Activated T-cell treated with anti-CD3 and anti-CD28 coated beads, Interleukin-2, amount 50 U/mL, for 48 hours (primary cell): ENCODE measurements at places on chromosomes 6 and 20.

DNA sequence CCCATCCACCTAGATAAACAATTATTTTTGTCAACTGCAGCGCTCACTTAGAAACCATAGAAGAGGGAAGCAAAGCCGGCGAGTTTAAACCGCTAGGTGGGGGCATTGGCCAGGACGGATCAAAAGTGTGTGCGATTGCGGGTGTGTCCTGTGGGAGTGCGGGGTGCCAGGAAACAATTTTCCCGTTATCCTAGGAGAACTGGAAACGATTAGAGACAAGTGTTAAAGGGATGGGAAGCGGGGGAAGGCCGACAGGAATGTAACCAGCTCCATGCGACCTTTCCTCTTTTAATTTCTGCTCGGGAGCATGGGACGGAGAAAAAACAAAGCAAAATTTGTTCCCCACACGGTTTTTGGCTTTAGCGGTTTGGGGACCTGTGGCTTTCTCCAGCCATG lies 2.8 kb upstream of the HTR1B start:
- DNase-seq: peak; percentile 43

DNA sequence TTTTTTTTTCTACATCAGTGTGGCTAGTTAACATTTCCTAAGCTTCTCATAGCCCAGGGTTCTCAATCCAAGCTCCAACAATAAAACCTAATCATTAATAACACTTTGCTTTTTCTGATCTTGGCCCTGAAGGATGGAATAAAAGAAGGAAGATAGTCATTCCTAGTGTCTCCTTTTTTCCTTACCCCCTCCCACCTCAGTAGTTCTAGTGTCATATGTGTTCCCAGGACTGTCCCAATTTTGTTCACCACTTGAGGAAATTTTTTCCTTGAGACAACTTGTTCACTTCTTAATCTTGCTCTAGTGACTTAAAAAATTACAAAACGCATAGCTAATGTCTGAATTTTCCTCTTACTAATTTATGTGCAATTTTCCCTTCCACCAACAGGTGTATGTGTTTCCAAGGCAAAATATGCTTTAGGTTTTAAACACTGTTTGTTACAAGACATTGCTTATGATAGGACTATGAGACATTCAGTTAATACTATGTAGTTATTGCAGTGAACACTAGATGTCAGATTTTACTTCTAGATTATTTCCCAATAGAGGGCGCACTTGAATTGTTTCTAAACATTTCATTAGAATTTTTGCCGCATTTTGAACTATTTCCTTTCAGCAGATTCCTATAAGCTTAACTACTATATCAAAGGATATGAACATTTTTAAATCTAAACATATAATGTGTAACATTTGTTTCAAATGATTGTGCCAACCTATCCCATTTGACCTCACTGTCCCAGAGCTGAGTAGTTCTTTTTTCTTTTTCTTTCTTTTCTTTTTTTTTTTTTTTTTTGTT lies 18.5 kb upstream of the C6orf141 start:
- DNase-seq: no peak

DNA sequence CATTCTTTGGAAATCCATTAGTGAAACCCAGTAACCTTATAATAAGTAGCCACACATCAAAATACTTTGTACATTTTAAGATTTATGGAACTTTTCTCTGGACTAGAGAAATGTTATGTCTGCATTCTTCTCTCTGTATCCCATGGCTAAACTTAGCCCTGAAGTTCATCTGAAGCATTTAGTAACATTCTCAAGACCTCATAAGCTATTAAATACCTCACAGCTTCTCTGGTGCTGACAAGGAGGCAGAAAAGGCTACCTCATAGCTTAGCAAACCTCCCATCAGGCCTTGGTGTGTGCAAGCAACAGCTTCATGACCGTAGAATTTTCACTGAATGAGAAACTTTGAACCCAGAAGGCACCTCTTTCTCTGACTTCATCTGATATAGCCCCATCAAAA lies 38.9 kb upstream of the HDGFL1 start:
- no peak for DNase-seq

- no peak for DNase-seq
Observed at GRCh38 chr6:55822815-55823214, 52.6 kb downstream of the BMP5 start.

- DNase-seq: no peak
Observed at GRCh38 chr20:20493701-20494100, 125.8 kb downstream of the INSM1 start.

GRCh38 chr20:44057698-44058675 lies 129.0 kb downstream of the JPH2 start:
- no peak for DNase-seq

- no peak for DNase-seq
Observed at GRCh38 chr20:58001381-58001780, 227.1 kb downstream of the ANKRD60 start.

DNA sequence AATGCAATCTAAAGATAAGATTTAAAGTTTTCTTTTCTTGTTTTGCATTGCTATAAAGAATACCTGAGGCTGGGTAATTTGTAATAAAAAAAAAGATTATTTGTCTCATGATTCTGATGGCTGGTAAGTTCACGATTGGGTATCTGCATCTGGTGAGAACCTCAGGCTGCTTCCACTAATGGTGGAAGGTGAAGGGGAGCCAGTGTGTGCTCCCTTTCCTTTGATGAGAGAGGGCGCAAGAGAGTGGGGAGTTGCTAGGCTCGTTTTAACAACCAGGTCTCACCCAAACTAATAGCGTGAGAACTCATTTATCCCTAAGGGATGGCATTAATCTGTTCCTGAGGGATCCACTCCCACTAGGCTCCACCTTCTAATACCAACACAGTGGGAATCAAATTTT lies 353.2 kb downstream of the BTBD3 start:
- DNase-seq: no peak
